ENCODE measurements at places on chromosomes 5 and 9.

DNA sequence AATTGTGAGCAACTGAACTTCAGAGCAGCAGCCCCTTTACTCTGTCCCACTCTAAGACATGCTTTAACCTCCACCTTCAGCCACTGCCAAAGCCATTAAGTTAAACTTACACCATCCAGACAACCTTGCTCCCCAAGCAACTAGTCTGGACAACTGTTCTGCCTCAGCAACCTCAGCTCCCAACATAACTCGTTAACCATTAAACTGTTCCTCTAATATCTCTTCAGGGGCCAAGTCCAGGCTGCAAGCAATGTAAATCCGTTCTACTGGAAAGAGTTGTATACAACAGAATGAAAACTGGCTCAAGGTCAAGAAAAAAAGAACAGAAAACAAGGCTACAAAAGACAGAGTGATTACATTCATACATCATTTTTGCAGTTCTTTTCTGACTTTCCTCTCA, 131.7 kb upstream of the TARS1 start:
- no peak for DNase-seq

GRCh38 chr5:78779771-78780616, 131.4 kb upstream of the LHFPL2 start:
- no peak for DNase-seq

DNA sequence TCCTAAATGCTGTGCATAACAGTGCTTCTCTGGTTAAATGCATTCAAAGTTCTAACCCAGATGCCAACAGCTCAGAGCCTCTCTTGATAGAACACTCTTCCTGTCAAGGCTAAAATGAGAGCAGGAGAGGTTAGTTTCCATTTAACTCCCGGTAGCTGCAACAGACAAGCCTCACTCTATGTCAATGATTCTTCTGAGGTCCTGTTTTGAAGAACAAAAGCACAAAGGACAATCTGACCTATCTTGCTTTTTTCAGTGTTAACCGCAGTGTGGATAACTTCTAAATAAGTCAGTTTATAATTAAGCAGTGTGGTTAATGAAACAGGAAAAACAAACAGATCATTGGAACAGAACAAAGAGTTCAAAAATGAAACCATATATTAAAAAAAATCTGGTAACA, 80.7 kb downstream of the ANKRD55 start:
- DNase-seq, result no peak

DNA sequence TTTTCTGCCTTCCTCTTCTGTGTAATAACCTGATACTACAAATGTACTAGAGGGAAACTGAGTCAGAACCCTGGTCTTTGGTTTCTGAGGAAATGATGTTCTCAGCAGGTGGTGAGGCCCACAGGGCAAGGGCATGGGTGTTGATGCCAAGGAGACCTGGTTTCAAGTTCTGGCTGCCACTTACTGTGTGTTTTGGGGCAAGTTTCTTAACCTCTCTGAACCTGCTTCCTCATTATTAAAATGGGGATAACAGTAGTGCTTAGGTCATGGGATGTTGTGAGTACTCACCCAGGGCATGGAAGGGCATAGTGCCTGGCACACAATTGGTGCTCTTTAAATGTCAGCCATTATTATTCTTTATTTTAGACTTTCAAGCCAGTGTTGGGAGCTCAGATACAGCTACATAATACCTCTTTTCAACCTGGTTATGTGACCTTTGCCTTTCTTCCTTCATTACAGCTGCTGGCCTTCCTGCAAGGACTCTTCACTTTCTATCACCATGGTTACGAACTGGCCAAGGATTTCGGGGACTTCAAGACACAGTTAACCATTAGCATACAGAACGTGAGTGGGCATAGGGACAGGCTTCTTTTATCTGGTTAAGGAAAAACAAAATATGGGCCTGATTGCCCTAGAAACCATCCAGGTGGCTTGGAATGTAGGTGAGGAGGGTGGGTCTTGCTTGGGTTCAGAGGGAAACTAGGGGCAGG, 131.5 kb downstream of the ARHGAP26 start:
- no peak for DNase-seq

- no peak for DNase-seq
Measured at GRCh38 chr5:132098151-132098594, 24.6 kb downstream of the CSF2 start.

- no peak for DNase-seq
Measured at GRCh38 chr5:176633598-176633997, 3.1 kb downstream of the EIF4E1B start.

DNA sequence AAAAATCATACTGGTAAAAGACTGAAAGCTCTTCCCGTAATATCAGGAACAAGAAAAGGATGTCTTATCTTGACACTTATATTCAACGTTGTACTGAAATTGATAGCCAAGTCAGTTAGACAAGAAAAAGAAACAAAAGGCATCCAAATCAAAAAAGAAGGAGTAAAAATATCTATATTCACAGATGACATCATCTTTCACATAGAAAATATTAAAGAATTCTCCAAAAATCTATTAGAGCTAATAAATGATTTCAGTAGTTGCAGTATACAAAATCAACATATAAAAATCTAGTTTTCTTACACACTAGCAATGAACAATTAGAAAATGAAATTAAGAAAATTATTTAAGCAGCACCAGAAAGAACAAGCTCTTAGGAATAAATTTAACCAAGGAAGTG, 24.3 kb downstream of the SPDL1 start:
- no peak for DNase-seq

- DNase-seq, result peak; percentile 95
Measured at GRCh38 chr5:138464008-138464387, 1.3 kb upstream of the EGR1 start.

- DNase-seq, result no peak
Measured at GRCh38 chr5:154421868-154422267, 23.9 kb upstream of the SAP30L start.

- no peak for DNase-seq
Measured at GRCh38 chr5:112684737-112685136, 52.9 kb upstream of the APC start.

DNA sequence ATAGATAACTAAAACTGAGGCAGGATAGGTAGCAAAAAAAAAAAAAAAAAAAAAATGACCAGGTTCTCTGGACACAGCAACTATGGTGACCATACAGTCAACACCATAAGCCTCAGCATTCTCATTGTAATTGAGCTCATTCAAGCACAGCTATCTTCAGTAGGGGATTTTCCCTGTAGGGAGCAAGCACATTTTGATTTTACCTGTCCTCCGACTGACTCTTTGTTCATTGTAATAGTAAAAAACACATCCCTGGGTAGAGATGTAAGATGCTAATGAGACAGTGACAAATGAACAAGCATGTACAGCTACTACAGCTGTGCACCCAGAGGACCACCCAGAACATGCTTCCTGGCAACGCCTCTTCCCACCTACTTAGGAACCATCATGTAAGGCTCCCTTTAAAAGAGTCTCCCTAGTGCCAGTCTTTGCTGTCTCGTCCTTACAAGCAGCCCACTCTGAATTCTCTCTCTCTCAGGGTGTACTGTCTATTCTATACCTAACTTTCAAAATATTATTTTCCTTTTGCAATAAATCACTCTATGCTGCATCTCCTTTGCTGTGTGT, 65.0 kb upstream of the FBXW11 start:
- peak; percentile 25 for DNase-seq

DNA sequence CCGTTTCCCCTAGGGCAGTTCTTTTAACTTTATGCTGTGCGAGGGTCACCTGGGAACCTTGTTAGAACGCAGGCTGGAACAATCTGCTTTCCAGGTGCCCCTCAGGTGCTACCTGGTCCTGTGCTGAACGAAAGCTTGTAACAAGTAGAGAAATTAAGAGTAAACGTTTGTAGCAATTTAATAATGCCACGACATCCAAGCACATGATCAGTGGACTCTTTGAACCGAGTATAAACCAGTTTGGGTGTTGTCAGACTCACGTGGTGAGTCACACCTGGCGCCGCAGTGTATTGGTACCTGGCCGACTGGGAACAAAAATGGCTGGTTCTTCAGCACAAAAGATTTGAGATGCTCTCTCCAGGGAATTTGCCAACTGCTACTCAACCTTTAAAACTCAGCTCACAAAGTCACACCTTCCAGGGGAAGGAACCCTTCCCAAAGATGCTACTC, 926 bp upstream of the MYO10 start:
- no peak for DNase-seq

DNA sequence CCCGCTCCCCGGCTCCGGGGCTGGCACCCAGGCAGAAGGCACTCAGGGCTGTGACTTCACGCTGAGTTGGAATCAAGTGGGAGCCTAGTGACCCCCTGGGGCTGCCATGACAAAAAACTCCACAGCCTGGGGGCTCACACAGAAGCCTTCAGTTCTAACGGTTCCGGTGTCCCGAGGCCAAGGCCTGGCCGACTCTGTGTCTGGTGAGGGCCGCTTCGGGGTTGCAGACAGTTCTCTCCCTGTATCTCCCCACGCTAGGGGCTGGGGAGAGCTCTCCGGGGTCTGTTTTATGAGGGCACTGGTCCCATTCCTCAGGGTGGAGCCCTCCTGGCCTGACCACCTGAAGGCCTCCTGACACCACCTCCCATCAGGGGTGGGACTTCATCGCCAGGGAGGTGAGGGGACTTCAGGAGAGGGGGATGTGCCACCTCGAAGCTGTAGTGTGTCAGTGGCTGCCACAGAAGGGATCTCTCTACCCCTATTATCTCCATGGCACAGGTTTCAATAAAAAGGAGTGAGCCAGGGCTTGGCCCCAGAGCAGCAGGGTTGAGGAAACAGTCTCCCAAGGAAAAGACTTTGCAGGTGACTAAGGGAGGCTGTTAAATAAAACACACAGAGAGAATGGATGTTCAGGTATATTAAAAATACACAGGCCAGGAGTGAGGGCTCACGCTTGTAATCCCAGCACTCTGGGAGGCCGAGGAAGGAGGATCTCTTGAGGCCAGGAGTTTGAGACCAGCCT, 1.5 kb upstream of the SLC6A3 start:
- DNase-seq, result peak; percentile 48

GRCh38 chr9:36433386-36433785, 33.3 kb upstream of the RNF38 start:
- no peak for DNase-seq

DNA sequence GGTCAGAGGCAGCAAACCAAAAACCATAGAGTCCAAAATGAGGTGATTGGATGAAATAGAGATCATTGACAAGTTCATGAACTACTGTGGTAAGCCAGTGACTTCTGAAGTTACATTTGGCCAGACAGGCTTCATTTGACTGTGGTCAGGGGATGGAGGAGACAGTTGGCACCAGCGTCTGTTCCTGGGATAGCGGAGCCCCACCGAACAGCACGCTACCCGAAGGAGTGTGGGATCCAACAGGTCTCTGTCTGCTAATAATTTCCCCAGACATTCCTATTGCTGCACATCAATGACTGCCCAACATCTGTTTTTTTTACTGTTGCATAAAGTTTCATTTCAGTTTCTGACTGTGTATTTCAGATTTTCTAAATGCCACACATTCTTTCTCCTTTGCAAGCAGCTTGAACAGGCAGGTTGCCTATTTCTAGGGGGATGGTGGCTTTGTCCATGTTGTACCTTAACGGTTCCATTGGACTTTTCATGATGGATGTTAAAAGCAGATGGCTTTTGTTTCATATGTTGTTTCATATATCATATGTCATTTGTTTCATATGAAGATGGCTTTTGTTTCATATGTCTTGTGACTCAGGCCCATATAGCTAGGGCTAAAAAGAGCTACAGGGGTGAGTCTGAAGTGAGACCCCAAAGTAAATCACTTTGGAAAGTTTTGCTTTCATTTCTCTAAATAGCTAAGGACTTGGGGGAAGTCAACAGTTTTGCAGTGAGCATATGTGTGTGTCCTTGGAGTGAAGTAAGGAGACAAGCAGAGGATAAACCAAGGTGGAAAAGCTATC, 180.8 kb downstream of the GOLPH3 start:
- no peak for DNase-seq

GRCh38 chr9:86892576-86892975, 54.7 kb downstream of the GAS1 start:
- no peak for DNase-seq

DNA sequence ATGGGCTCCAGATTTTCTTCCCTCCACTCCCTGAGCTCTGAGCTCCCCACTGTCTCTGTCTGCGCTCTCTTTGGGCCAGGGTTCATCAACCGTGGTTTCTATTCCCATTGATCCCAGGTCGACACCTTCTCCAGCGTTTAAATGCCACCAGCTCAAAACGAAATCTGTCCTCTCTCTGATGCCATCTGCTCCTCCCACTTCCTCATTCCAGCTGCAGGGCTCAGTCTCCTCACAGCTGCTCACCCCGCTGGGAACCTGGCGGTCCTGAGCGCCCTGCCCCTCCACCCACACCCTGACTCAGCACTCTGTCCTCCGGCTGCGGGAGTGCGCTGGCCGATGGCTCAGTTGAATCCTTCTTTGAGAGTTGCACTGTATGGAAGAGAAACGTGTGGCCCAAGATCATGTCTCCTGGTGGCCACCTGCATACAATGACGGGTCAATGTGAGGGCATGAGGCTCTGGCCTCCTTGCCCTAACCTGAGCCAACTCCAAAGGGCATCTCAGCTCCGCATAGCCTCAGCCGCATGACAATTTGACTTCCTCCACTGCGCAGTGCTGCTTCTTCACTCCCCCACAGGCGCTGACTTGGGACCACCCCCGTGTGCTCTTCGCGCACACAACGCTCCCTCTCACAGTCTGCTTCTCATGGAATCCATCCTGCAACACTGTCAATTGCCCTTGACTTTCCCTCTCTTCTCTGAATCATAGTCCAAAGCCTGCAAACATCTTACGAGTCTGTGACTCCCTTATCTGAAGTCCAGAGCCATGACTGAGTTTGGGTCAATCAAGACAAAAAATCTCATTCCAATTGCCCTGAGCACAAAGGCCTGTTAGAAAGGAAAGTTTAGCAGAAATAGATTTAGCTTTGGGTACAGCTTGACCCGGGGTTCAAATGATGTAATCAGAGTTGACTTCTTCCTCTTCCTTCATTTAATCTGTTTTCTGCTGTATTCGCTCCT, 82.4 kb downstream of the PTCH1 start:
- no peak for DNase-seq

GRCh38 chr9:34576597-34577399, 12.7 kb downstream of the CNTFR start:
- peak; percentile 75 for DNase-seq

DNA sequence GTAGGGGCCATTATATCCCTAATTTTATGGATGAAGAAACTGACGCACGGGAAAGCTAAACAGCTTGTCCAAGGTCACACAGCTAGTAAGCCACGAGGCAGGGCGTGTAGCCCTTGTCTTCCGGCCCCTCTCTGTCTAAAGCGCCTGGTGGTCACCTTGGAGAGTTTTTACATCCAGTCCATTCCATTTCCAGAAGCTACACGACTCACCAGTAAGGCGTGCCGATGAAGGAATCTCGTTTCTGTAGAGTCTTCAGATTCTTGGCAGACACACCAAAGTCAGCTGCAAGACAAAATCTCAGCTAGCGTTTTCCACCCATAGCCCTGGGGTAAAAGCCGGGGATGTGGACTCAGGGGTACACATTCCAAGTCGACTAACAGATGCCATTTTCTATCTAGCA, 80.5 kb downstream of the STK10 start:
- DNase-seq, result no peak

GRCh38 chr9:131491001-131491710, 11.6 kb upstream of the POMT1 start:
- DNase-seq, result no peak

GRCh38 chr9:105639936-105640335, 22.3 kb upstream of the TAL2 start:
- no peak for DNase-seq

All from ecto neural progenitor cell (in vitro differentiated cells).